Bronchial epithelial cell (primary cell): ENCODE measurements at places on chromosomes 6 and 20.

DNA sequence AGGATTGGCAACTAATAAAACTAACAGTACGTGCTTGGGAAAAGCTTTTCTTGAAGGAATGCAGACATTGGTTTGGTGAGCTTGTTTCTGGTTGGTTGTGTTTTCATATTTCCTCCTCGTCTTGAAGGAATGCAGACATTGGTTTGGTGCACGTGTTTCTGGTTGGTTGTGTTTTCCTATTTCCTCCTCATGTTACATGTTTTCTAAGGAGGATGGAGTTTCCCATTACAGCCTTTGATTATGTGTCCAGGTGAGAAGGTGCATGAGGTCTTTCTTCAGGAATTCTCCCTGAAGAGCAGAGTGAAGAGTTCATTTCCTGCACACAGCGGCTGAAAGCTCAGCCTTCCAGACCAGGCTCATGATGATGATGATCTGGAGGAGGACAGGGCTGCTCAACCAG, 190.6 kb downstream of the SMOC2 start:
- peak; percentile 37 for DNase-seq

DNA sequence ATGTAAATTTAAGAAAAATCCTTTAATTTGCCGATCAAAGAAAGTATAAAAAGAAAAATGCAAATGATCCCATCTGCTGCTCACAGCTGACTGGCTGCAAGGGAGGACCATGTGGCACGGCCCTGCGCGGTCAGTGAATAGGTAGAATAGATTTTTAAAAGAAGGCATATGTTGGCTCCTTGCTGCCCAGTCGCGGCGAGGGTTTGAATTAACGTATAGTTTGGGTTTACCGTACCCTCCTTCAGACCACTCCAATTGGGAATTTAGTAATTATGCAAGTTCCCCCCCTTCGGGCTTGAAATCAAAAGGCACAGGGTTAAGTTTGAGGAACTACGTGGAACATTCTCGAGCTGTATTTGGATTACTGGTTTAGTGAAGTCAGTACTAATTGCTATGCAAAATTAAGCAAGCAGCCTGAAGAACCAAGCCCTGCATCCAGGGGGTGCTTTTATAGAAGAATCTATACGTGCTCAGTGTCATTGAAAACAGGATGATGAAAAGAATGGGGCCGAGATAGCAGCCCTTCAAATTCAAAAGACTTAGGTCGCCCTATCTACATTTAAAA, 1.1 kb upstream of the BEND3 start:
- peak; percentile 54 for DNase-seq

DNA sequence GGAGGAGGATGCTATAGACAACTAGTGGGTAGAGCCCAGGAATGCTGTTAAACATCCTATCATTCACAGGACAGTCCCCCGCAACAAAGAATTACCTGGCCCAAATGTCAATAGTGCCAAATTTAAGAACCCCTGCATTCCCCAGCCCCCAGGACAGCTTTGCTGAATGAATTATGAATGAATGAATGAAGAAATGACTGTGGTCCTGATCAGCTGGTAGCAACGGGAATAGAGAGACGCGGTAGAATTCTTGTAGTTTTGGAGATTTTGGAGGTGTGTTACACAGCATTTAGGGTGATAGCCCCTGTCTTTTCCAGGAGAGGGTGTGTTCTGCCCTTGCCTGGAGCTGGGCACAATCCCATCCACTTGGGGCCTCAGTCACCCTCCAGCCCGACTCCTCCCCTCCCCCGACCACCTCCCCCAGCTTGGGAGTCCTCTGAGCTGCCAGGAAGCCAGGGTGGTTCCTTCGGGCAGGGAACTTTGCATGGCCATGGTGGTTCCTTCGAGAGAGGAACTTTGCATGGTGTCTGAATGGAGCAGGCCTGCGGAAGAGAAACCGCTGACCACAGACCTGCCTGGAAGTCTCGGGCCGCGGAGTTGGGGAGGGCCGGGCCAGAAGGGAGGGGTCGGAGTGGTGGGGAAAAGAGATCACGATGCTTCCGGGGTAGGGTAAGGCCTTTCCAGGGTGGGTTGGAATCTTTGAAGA, 1.0 kb upstream of the HCK start:
- no peak for DNase-seq

GRCh38 chr6:18491308-18492045, 104.3 kb downstream of the RNF144B start:
- DNase-seq, result peak; percentile 42

DNA sequence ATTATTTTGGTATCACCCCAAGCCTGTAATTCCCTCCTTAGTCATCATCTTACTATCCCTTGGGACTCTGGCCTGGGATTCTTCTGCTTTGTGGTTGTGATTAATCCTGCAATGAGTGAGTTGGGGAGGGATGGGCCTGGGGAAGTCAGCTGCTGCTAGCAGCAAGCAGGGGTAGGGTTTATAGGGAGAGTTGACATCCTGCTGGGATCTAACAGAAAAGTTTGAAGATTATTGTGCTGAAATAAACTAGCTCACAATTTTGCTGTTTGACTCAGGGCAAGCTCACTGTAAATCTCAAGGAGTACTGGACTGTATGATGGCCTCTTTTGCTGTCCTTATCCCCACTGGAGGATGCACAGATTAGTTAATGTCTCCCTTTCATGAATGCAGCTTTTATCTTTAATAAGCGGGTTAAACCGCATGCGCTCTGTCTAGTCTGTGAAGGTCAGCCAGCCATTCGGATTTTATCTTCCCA, 83.4 kb downstream of the JARID2 start:
- peak; percentile 81 for DNase-seq

- no peak for DNase-seq
Observed at GRCh38 chr6:3228771-3229565, 1.5 kb upstream of the TUBB2B start.

DNA sequence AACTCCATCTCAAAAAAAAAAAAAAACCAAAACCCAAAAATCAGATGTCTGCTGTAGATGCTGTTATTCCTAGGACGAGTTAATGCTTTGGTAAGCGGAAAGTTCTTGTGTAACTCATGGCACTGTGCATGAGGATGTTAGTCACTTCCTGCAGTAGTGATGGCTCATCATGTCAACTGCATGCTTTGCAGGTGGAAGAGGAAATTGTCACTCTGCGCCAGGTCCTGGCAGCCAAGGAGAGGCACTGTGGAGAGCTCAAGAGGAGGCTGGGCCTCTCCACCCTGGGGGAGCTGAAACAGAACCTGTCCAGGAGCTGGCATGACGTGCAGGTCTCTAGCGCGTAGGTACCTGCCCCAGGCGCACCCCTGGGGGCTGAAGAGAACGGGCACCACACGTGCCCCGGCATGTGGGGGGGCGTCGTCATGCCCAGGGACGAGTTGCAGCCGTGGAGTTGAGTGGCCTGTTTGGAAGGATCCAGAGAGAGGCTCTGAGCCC, 8.5 kb downstream of the TPD52L2 start:
- DNase-seq, result peak; percentile 97
